ENCODE measurements at places on chromosomes 12 and 14.

GRCh38 chr12:67111182-67111581 is 158.0 kb upstream of the CAND1 start:
- DNase-seq, result no peak

- DNase-seq, result no peak
Measured at GRCh38 chr12:45356822-45357538, 141.1 kb downstream of the ANO6 start.

DNA sequence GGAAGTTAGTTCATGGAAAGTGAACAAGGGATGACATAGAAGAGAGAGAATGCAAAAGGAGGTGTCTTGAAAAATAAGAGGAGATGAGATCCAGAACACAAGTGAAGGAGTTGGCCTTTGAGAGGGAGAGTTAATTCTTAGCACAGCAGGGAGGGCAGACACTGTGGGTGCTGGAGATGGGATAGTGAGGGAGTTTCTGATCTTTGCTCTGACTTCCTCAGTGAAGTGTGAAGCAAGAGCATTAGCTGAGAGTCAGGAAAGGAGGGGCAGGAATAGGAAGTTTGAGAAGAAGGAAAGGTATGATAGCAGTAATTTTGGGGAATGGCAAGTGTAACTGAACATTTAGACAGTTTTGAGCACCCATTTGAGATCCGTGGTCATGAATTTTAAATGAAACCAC is 75.8 kb upstream of the COCH start:
- DNase-seq, result no peak

DNA sequence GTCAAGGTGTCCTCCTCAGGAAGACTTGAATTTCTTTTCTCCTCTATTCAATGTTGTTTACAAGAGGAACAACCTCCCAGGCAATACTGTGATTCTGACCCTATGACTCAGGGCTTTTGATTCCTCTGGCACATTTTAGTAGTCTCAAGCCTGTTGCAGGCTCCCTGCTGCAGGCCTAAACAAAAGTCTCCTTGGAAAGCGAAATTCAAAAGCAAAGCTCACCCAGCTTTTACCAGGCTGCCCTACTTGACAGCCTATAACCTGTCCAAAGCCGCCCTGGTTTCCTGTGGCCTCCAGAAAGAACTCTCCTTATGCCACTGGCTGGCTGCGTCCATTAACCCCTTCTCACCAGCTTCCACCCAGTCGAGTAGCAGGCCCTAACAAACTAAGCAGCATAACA is 11.6 kb downstream of the FGD6 start:
- no peak for DNase-seq

DNA sequence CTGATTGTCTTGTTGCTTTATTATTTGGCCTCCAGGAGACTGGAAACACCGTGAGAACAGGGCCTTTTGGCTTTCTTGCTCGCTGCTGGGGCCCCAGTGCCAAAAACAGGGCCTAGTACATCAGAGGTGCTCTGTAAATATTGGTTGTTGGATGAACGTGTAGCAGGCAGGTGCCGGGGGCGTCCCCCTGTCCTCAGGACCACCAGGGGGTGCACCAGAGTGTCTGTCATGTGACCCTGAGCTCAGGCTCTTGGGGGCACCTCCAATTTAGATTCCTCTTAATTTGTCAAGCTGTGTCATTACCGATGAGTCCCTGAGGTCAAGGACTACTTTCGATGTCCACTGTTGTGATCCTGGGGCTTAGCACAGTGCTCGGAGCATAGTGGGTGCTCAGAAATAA is 87.1 kb downstream of the ACACB start:
- DNase-seq, result no peak

GRCh38 chr12:51421266-51421884 is 3.3 kb upstream of the SLC4A8 start:
- no peak for DNase-seq

GRCh38 chr14:36718216-36718615 is 56.6 kb downstream of the PAX9 start:
- no peak for DNase-seq

- DNase-seq, result no peak
Measured at GRCh38 chr12:92784356-92784755, 81.6 kb downstream of the PLEKHG7 start.

DNA sequence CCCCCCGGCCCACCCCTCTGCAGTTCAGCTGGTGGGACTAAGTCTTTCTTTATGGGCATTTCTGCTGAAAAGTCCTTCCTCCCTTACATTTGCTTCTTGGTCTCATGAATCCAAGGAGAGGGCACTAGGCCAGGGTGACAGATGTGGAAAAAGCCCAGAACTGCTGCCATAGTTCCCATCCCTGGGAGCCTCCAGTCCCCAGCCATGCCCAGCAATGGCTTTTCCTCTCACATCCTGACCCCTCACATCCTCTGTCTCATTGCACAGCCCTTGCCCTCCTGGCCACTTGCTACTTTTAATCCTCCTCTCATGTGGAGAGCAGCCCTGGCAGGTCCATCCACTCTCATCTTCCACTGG is 122.5 kb downstream of the ZFP36L1 start:
- DNase-seq, result no peak

GRCh38 chr12:86521870-86522269 is 265.7 kb upstream of the MGAT4C start:
- no peak for DNase-seq

DNA sequence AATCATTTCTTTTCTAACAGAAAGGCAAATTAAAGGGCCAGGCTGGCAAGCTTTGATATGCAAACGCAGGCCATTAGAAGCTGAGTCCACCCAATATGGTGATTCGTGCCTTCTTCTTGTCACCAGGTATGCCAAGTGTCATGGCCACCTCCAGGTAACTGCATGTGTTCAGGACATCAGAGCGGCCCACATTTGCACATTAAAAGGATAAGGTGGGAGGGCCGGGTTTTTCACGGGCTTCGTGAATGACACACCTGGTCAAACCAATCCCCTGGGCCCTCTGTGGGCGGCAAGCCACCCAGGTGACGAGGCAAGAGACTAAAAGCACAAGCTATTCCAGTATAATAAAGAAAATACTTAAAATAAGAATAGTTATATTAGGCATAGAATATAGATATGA is 75.9 kb upstream of the TSPAN11 start:
- no peak for DNase-seq

GRCh38 chr14:59439256-59439965 is 25.8 kb downstream of the GPR135 start:
- no peak for DNase-seq

- DNase-seq, result no peak
Measured at GRCh38 chr12:20342111-20342510, 26.2 kb upstream of the PDE3A start.

DNA sequence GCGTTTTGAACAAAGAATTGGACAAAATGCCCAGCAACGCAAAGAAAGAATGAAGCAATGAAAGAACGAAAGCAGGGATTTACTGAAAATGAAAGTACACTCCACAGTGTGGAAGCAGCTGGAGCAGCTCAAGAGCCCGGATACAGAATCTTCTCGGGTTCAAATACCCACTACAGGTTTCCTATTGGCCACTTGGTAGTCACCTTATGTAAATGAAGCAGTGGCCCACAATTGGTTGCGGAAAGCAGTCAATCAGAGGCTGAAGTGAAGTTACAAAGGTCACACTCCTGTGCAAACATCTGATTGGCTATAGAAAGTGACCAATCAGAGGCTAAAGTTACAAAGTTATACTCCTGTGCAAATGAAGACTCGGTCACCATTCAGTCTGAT is 15.0 kb upstream of the PPP1R13B start:
- DNase-seq, result no peak

- DNase-seq, result no peak
Measured at GRCh38 chr12:82852529-82852928, 165.8 kb downstream of the TMTC2 start.

DNA sequence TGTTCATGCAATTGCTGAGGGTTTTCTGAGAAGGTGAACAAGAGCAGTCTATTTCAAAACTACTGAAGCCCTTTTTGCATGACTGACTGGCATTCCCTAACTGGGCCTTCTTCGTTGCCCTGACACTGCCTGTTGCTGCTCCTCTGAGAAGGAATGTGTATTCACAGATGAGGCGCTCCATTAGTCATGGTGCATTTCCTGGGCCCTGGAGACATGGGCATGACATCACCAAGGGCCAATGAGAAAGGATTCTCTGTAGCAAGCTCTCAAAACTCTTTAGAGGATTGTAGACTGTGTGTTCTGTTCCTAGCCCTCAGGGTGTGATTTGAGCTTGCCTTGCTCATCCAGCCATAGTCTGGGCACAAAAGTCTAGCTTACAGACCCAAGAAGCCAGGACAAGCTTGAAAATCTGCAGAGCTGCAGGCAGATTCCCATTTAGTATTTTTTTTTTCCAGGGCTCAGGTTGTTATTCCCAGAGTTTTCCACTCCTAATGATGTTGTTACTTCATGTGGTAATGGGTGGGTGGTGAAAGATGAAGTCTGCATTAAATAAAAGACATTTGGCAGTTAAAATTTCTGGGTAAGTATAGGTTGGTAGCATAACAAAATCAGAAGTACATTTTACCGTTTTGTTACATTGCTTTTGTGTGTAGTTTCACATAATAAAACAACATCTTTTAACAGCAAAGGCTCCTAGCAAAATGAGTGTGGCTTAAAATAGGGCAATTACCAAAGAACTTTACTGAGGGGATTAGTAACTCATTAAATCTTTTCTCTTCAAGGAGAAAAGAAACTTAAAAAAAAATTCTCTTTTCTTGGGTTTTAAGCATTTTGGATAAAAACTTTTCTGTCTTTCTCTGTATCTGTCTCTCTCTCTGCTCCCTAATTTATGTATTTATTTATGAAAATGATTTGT is 318.4 kb downstream of the RAD51B start:
- no peak for DNase-seq

- DNase-seq, result no peak
Measured at GRCh38 chr14:23896609-23897153, 56.9 kb upstream of the DHRS4 start.

- DNase-seq, result no peak
Measured at GRCh38 chr12:124021007-124021406, 48.0 kb downstream of the ZNF664 start.

DNA sequence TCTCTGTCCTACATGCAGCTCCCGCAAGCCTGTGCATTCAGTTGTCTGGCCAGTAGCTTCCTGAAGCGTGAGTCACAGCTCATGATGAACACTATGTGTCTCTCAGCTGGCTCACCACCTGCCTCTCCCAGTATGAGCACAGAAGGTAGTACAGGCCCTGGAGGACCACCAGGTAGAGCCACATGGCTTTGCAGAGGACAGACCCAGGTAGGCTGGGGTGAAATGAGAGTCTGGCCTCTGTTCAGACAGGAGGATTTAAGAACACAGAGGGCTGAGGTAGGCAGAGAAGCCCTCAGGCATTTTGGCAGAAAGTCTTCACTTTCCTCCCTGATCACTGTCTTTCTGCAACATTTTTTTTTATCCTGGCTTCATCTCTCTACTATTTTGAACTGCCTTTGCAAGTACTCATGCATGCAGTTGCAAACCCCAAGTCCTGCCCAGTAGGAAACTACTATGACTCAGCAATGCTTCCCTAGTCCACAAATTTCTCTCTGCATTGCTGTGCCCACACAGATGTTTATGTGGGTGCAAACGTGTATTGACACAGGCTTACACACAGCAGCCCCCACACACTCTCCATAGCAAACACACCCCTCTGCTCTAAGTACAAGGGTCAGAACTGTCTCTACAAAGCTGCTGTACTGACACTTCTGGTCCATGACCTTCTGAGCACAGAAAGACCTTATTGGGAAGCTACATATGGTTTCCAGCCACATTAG is 7.2 kb upstream of the SDR9C7 start:
- DNase-seq, result peak; percentile 23

GRCh38 chr12:45762185-45763110 is 32.9 kb downstream of the ARID2 start:
- DNase-seq, result no peak

GRCh38 chr14:44339231-44339630 is 167.9 kb downstream of the FSCB start:
- DNase-seq, result no peak

DNA sequence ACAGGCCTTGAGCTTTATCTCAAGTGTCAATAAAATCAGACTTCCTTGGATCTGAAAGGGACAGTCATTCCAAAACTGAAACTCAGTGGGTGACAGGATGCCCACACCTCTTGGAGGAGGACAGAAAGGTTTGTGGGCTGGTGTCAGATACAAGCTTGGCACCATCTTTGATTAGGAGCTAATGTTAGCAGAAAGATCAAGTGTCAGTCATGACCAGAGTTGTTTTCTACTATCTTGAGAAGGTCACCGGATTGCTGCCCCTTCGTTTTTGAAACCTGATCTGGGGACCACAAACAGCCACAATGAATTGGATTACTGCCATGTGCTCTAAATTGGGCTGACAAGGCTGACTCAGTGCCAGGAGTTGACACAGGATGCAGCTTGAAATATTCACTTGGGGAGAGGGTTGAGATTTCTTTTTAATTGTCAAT is 88.3 kb downstream of the OTOGL start:
- DNase-seq, result peak; percentile 40

DNA sequence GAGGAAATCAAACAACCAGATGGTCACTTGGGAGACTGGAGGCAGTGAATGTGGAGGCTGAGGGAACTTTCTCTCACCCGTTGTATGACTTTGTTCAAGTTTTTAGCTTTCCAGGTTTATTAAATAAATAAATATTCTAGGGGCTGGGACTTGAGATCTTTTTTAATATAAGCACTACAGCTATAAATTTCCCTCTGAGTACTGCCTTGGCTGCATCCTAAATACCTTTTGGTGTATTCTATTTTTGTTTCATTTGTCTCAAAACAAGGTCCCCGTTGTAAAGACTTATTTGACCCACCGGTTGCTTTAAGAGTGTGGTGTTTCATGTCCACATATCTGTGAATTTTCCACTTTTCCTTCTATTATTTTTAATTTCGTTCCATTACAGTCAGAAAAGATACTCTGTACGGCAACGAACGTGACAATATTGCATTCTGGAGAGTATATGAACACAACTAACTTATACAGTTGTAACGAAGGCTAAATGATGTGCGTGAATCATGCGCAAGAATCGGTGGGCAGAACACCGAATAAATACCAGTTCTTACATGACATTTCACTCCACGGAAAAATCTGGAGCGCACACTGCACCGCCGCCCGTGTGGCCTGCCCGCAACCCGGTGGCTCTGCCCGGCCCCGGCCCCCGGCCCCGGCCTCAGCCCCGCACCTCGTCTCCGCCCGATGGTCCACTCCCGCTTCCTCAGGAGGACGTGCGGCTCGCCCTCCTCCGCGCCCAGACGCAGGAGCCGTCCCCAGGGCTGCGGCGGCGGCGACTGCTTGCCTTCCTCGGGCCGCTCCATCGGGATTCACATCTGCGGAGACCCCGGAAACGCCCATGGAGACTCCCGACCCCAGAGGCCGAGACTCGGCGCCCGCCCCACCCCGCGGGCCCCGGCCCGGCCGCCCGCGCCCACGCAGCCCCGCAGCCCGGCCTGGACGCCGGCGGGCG is 602 bp downstream of the CHFR start:
- DNase-seq, result no peak

- no peak for DNase-seq
Measured at GRCh38 chr12:111068290-111068689, 147.9 kb upstream of the MYL2 start.

- no peak for DNase-seq
Measured at GRCh38 chr12:20525064-20525610, 156.8 kb downstream of the PDE3A start.

DNA sequence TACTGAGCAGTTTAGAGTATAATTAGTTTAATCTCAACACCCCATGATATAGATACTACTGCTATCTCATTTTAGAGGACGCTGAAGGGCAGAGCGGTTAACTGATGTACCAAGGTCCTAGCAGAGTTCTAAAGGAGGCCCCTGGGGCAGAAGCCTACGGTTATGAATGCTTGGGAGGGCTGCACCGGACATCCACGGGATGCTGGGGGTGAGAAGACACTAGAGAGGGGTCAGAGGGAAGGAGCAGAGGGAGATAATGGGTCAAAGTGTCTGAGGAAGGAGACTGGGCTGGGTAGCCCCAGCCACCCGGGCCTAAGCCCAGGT is 1.6 kb upstream of the ACTR6 start:
- DNase-seq, result no peak
